Stimulated activated CD4-positive, alpha-beta T cell treated with anti-CD3 and anti-CD28 coated beads, TNF-alpha, amount 100 ng/mL, for 1 hour (primary cell): ENCODE measurements at places on chromosomes 12 and 14.

- DNase-seq = no peak
Observed at GRCh38 chr14:73462048-73462715, 3.8 kb upstream of the NUMB start.

DNA sequence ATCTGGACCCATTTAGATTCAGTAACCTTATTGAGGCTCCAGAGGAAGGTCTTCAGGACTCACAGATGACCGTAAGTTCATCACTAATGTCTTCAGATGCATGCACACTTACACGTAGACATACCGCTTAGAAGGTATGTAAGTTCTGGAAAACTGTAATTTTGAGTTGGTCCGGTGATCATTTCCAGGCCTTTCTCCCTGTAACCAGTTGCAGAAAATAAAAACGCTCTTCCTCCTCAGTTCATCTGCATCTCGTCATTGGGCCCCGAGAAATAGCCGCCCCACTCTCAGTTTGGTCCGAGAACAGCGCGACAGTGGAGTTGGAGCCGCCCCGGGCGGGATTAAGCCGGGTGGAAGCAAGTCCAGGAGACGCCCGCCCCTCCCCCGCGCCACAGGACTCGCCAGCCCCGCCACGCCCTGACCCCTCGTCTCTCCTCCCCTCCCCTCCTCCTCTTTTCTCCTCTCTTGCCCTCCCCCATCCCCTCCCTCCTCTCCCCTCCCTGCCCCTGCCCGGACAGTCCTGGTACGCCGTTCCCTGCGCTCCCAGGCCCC, 83.7 kb downstream of the TNFAIP2 start:
- no peak for DNase-seq

GRCh38 chr12:92753976-92754885, 51.4 kb downstream of the PLEKHG7 start:
- DNase-seq = no peak

DNA sequence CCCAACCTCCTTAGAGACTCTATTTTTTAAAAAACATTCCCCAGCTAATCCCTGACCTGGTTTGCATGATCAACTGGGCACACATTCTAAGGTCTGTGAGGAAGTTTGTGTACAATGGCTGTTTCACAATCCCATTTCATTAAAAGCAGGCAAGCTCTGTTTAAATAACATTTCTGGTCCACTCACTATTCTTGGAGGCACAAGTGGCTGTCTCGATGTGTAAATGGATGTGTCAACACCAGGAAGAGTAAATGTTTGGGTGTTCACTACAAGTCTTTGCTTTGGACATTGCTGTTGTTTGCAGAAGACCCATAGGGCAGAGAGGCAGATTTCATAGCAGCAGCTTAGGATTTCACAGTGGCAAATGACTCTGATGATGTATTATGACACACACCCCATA, 98.3 kb downstream of the PDZRN4 start:
- DNase-seq = no peak

- no peak for DNase-seq
Observed at GRCh38 chr14:54772451-54772881, 130.2 kb downstream of the GCH1 start.

- no peak for DNase-seq
Observed at GRCh38 chr14:101593411-101594238, 32.3 kb downstream of the DIO3 start.

GRCh38 chr12:92582893-92583292, 119.9 kb upstream of the PLEKHG7 start:
- DNase-seq = no peak

DNA sequence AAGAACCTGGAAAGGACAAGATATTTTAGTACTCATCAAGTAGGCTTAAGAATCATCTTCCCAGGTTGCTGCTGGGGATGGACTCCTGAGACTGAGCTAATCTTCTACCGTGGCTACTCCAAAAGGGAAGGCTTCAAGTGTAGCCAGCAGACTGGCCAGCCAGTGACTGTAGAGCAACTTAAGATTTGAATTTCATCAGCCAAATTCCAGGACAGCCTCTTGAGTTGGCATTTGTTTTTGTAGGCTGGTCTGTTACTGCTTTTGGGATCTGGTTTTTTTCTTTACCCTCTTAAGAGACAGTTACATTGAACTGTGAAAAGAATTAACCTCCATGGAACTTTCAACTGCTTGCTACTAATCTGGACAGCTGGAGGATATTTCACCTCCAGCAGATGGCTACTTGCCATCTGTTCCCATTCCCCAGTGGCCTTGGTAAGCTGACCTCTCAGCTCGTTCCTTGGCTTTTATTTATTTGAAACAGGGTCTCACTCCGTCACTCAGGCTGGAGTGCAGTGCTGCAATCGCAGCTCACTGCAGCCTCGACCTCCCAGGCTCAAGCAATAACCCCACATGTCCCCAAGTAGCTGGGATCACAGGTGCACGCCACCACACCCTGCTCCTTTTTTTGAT, 20.7 kb downstream of the VTI1B start:
- DNase-seq = no peak

DNA sequence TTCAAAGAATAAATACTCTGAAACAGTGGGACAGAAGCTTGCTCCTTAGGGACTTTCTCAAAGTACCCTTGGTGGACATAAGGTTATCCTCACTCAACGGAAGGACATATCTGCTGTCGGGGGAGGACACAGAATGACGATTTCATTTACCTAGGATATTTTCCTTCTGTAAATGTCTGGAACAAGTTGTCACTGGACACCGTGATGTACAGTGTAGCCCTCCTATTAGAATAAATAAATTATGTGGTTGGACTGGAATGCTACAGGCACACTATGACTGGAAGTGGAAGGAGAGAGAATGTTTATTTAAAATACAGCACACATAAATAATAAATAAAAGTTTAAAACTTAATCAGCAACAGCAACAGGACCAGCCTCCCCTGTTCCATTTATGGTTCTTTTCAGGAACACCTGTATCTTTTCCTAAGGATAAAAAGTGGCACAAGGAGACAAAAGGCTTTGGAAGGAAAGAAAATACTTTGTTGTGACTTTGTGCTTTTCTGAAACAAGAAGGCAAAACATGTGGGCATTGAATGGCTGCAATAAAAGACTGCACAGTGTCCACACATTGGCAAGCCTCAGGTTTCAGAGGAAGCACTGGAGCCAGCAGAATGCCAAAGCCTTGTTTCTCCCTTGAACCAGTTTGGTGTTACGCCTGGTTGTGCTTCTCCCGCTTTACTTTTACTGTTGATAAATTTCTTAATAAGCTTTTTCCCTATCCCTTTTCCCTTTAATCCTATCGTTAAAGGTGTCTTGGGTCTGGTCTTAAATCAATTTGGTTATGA, 36.8 kb downstream of the FGD4 start:
- DNase-seq = no peak

DNA sequence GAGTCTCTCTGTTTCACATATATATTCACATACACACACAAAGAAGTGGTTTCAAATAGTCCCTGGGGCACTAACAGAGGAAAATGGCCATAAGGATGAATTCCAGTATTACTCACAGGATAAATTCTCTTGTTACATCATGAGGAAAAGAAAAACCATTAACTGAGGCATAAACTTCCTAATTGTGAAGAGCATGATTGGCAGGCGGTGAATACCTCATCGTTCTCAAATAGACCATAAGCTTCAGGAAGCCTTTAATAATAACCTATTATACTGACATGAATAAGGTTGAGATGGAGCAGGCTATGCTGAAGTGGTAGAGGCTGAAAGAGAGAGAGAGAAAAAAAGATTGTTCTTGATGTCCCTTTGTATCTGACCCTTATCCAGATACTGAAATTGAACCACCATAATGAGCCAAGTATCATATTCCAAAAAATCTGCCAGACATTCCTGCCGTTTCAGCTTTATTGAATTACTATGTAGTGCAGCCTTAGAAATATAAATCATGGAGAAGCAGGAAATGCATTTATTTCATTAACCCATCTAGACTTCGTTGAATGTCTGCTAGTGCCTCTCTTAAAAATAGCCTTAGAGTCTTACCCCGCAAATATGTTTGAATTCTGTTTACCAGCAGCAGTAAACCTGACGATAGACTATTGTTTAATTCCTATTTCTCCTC, 86.8 kb downstream of the NUAK1 start:
- no peak for DNase-seq

DNA sequence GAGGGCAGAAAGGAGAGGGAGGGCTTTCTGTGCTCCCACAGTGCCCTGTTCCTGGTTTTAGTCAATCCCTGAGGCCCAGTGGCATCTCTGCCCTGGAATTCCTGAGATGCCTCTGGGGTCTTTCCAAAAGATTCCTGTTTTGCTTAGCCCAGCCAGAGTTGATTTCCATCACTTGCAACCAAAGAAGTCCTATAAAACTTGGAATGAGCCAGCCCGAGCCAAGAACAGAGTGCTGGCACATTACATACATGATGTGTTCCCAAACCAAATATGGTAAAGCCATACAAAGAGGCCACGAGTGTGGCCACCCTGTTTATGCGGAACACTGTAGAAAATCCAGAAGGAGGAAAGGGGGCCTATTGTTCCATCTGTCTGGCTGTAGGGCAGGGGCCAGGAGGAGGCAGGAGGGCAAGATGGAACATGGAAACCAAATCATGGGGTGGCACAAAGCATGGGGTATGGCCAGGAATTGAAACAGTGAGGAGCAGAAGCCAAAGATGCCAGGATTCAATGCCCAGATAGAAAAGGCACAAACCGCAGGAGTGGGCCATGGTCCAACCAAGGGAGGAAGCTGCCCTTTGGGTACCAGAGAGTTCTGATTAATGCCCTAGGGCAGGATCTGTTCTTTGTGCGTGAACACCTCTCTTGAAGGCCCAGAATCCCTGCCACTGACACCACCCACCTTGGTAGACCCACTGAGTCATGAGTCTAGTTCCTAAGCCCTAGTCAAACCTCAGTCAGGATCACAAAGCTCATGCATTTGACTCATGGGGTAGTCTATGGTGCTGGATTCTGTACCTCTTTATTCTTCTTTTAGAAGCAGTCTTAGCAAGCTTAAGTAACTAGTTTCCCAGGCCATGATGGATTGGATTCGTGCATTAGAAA, 75.2 kb downstream of the LRRC74A start:
- DNase-seq = no peak

GRCh38 chr14:69345402-69345801, 52.7 kb downstream of the ERH start:
- no peak for DNase-seq

- no peak for DNase-seq
Observed at GRCh38 chr12:67873355-67873754, 115.9 kb upstream of the IFNG-AS1 start.

DNA sequence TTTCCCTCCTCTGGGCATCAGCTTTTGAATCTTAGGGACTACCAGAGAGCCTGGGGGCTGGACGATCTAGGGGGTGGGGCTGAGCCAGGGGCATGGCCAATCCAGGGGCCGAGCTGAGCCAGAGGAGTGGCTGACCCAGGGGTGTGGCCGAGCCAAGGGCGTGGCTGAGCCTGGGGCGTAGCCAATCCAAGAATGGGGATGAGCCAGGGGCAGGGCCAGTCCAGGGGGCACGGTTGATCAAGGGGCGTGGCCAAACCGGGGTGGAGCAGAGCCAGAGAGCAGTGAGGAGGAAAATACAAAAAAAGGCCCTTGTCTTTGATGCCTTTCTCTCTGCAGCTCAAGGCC, 219.3 kb upstream of the NOS1 start:
- DNase-seq = no peak

DNA sequence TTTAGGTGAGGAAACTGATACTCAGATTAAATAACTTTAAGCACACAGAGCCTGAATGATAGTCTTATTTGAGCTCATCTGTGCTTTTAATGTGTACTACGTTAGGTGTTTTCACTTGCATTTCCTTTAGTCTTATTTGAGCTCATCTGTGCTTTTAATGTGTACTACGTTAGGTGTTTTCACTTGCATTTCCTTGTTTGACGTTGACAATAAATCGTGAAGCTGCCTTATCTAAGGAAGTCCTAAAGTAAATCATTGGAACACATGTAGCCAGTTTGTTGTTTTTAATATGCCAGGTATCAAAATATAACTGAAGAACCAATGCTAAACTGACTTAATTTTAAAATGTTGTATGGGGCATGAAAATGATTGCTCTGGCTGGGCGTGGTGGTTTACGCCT, 2.0 kb downstream of the RAP1B start:
- DNase-seq = no peak
